ENCODE measurements at places on chromosomes 6 and 20. TPM values are rescaled to one million over a fixed set of nuclear protein-coding genes. Genes with fewer than 3 reads are reported as not detected.
A peak's percentile ranks its signal among the peaks of the same experiment; 100 is the strongest.

- no peak for DNase-seq
These were observed 32.9 kb upstream of the RPL7L1 start for GRCh38 chr6:42846505-42846904.

GRCh38 chr6:151494235-151494935, 568 bp downstream of the CCDC170 start:
- DNase-seq: peak; percentile 23

GRCh38 chr20:7703996-7704395, 236.3 kb downstream of the HAO1 start:
- DNase-seq: no peak

Gene GATA5
- not detected for total RNA-seq

DNA sequence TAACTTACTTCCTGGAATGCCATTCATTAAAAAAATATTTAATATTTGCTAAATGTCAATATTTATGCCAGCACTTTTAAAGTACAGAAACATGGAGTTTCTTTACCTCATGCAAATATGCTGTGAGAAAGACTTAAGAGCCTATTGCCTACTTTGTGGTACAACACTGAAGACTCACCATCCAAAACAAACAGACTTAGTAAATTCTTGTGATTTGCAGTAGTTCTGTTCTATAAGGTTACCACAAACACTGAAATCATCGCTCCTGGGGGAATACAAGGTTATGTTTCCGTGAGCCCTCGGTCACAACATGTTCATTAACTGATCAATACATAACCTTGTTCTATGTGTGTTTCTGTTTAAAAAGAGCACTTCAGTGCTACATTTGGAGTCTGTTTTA, 78.3 kb downstream of the ATG5 start:
- no peak for DNase-seq

Gene RAMACL
- total RNA-seq: not detected

Gene PCK1
- not detected for total RNA-seq

GRCh38 chr6:169404828-169405227, 151.2 kb upstream of the THBS2 start:
- no peak for DNase-seq

GRCh38 chr20:19968028-19968427, 49.1 kb upstream of the NAA20 start:
- no peak for DNase-seq

Gene RNF5
- 78.1 TPM for total RNA-seq

GRCh38 chr6:135283926-135284325, 102.8 kb downstream of the MYB start:
- no peak for DNase-seq

- DNase-seq: no peak
These were observed 282.2 kb downstream of the CDH26 start for GRCh38 chr20:60240415-60240814.

Gene NR2E1
- not detected for total RNA-seq

GRCh38 chr20:20638878-20639277, 73.6 kb downstream of the RALGAPA2 start:
- DNase-seq: no peak

- DNase-seq: no peak
These were observed 193.9 kb upstream of the CITED2 start for GRCh38 chr6:139568151-139568955.

DNA sequence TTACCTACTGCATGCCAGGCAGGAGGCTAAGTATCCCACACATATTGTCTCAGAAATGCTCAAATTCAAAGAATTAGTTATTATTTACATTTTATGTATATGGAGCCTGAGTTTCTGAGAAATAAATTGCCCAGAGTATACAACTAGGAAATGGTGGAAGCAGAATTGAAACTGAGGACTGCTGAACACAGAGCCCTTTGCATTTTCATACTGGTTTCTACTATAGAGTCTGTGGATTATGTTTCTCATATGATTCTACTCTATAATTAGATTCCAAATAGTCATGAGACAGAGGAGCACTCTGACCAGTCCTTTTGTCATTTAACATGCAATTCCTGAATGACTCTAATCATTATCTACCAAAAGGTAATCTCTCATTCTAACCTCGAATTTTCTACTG, 254.3 kb downstream of the LMBRD1 start:
- DNase-seq: no peak

DNA sequence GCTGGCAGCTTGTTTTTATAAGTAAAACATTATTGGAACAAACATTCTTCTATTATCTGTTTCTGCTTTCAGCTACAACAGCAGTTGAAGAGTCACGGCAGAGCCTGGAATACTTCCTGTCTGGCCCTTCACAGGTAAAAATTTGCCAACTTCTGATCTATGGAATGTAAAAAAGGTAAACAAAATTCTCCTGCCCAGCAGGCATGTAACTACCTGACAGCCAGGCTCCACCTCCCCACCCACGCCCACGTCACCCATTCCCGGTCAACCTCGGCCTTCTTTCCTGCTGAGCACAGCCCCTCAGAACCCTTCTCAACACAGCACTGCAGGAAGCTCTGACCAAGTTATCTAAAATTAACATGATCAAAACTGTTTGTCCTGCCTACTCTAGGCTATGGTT, 166.0 kb downstream of the DLL1 start:
- DNase-seq: no peak

Gene ECT2L
- total RNA-seq: not detected

- DNase-seq: no peak
These were observed 58.0 kb upstream of the MYO6 start for GRCh38 chr6:75691012-75691411.

DNA sequence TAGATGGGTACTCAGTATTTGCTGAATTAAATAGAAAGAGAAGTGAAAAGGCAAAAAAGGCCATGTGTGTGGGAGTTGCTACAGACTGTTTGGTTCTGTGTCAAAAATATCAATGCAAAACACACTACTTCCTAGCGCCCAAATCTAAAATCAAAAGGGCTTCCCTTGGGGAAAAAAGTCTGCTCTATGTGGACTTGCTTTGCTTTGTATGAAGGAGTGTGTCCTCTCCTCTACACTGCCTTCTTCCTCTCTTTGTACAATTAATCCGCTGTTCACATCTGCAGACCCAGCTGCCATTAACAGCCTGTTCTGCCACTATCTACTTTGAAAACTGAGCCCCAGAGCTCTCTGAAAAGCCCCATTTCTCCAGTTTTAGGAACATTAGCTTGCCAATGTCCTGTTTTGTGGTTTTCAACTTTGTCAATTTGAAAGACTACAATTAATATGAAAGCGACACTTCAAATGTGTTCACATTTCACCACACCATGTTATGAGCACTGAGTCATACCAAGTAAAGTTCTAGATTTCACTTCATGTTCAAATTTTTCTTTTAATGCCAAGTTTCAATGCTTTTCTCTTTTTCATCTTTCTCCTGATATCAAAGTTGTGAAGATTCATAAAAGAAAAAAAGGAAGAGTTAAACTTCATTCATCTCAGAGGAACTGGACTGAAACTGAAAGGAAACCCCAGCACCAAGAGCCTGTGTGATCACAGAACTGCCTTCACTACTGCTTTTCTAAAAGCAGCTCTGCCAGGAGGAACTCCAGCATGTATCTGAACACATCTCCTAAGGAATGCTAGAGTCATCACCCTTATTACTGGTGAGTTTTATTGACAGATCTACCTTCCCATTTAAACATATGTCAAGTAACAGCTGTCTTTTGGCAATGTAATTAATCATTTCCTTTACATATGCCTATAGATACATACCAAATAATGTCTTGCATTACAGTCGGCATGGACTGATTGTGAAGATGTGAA, 102.6 kb downstream of the KIF13A start:
- no peak for DNase-seq

- DNase-seq: peak; percentile 34
These were observed 6.5 kb downstream of the RNF24 start for GRCh38 chr20:4008877-4009276.

GRCh38 chr6:145836170-145836569, 21.6 kb upstream of the FBXO30 start:
- peak; percentile 61 for DNase-seq

- DNase-seq: no peak
These were observed 6.4 kb downstream of the SNPH start for GRCh38 chr20:1272368-1273100.

DNA sequence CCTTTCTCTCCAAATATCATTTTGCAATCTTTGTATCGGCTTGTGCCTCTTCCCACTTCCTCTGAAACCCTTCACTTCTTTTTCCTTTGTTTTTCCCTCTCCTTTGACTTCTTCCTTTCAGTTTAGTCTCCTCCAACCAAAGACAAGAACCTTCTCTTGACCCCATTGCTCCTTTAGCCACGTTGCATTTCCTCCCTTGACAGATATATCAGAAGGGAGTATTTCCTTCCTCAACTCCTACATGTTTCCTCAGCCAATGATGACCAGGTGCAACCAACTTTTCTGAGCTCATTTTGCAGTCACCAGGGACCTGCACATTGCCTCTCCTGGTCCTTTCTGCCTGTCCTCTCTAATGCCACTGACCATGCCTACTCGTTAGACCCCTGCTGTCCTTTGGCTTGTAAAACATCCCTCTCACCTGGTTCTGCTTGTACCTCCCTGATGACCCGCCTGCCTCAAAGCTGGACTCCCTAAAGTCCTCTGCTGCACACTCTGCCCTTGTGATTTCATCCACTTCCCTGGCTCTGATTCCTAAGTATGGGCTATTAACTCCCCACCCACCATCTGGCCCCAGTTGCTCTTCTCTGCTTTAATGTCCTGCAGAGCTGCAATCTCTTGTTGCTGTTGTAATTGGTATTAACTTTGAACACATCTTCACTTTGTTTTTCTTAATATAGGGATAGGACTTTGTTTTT, 27.4 kb downstream of the SLC22A16 start:
- DNase-seq: no peak

DNA sequence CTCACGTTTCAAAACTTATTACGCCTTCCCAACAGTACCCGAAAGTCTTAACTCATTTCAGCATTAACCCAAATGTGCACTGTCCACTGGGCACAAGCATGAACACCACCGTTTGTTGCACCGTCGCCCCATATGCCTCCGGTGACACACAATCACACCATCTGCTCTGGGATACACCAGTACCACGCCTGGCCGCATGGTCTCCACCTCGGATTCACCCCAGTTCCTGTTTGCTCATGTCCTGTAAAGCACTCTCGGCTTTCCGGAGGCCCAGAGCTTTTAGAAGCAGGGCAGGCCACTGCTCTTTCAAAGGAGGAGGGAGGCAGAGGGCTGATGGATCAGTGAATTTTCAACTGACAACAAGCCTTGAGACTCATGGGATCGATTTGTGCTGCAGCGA, 1570.0 kb upstream of the DEFB115 start:
- DNase-seq: no peak

Gene PRND
- total RNA-seq: not detected

DNA sequence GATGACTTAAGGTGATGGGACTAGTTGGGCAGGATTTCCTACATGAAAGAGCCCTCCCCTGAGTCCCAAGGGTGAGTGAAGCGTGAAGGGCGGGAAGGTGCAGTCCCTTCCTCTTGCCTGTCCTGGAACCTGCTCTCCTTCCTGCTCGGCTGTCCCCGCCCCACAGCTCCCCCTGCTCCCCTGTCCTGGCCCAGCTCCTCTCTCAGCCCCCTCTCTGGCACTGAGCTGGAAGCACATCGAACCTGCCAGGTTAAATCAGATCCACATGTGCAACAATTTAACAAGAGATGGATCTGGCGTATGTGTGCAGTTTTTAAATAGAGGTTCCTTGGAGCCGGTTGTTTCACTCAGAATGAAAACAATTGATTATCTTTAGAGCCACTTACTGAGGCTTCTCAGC, 95.0 kb downstream of the LRFN2 start:
- DNase-seq: no peak

GRCh38 chr20:33250666-33251065, 14.9 kb downstream of the BPIFA1 start:
- DNase-seq: peak; percentile 5

- DNase-seq: peak; percentile 88
These were observed 92.0 kb downstream of the JAG1 start for GRCh38 chr20:10581823-10582222.

DNA sequence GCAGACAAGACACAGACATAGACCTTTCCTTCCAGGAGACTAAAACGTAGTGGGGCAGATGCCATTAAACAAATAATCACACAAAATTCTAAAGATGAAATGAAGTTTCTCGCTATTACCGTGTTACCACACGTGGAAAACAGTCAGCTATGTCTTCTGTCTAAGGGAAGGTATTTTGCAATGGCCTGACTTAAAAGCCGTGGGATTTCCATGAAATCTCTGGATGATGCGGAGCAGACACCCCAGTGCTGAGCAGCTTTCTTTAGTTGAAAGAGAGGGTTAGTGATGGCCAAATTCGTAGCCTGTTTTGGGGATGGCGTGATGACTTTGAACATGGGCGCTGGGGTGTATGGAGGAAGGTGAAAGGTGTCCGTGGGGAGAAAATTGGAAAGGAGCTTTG, 281.8 kb downstream of the NRN1 start:
- no peak for DNase-seq

DNA sequence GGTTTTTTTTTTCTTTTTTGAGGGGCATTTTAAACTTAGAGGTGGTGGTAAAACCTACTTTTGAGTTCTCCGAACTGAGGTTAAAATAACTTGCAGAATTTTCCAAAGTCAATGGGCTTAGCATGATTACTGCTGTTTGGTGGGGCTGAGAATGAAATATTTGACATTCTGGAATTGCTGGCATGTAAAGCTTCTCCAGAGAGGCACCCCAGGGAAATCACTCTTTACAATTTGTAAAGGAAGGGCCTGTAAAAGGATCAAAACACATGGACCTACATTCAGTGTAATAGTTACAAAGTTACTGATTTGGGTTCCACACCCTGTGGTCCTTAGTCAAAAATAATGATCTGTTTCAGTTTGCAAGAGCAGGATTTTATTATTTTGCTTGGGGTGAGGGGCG, 5.5 kb downstream of the FAM217B start:
- DNase-seq: no peak

Gene TFAP2C
- not detected for total RNA-seq

DNA sequence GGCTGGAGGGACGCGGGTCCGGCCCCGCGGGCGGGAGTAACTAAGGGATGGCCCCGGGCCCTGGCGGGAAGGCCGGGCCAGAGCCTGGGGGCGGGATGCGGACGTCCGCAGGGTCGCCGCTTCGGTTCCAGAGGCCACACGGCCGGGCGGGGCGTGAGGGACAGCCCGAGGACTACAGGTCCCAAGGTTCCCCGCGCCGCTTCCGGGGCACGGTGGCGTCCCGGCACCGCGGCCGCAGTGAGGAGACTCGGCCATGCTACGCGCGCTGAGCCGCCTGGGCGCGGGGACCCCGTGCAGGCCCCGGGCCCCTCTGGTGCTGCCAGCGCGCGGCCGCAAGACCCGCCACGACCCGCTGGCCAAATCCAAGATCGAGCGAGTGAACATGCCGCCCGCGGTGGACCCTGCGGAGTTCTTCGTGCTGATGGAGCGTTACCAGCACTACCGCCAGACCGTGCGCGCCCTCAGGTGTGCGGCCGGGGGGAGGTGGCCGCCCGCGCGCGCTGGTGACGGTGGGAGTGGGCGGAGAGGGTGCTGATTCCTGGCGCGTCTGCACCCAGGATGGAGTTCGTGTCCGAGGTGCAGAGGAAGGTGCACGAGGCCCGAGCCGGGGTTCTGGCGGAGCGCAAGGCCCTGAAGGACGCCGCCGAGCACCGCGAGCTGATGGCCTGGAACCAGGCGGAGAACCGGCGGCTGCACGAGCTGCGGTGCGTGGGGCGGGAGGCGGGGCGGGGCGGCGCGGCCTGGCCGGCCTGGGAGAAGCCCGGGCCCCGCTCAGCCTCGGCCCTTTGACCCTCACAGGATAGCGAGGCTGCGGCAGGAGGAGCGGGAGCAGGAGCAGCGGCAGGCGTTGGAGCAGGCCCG, at the start of gene MRPS26:
TSS of gene MRPS26 (plus strand) at position 237 of the 861 bp plus-strand sequence. CDS start at position 254, 17 bp downstream.
- peak; percentile 93 for DNase-seq

GRCh38 chr20:9467995-9468394, 46.4 kb upstream of the LAMP5 start:
- no peak for DNase-seq

Gene TMC2
- not detected for total RNA-seq

Data from myocyte (in vitro differentiated cells).